RCC 7860 (cell line): ENCODE measurements at places on chromosomes 6 and 20.

- DNase-seq, result no peak
Observed at GRCh38 chr6:145319605-145320004, 415.7 kb downstream of the EPM2A start.

GRCh38 chr6:91324711-91325110, 737.8 kb upstream of the MAP3K7 start:
- DNase-seq, result no peak

- no peak for DNase-seq
Observed at GRCh38 chr6:168626046-168626602, 185.1 kb downstream of the SMOC2 start.

DNA sequence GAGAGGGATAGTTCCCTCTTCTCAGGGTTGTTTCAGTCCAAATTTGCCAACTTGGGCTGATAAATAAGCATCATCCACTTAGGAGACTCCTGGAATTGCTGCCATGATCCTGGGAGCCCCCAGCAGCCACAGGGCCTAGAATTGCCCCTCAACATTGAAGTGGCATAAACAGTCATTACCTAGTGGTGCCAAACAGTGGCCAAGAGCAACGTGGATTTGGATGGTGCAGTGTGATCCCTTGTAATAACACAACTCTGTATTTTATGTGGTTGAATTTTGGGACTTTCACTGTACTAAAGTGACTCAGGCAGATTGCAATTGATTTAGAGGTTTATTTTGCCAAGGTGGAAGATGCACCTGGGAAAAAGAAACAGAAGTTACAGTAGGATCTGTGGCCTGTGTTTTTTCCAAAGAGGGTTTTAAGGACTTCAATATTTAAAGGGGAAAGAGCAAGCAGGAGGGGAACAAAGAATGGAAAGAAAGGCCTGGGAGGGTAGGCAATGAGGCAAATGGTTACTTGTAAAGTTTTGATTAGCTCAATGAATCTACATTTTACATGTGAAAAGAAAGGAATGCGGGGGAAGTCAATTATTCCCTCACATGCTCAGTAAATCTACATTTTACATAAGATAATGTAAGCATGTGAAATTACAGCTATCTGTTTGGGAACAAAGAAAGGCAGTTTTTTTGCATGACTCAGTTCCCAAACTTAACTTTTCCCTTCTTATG, 168.0 kb upstream of the NOX3 start:
- DNase-seq, result no peak

- no peak for DNase-seq
Observed at GRCh38 chr6:167399051-167399387, 74.1 kb downstream of the TTLL2 start.

GRCh38 chr6:121873595-121873994, 438.1 kb downstream of the GJA1 start:
- no peak for DNase-seq

- no peak for DNase-seq
Observed at GRCh38 chr6:44157152-44157521, 1.5 kb upstream of the CAPN11 start.

DNA sequence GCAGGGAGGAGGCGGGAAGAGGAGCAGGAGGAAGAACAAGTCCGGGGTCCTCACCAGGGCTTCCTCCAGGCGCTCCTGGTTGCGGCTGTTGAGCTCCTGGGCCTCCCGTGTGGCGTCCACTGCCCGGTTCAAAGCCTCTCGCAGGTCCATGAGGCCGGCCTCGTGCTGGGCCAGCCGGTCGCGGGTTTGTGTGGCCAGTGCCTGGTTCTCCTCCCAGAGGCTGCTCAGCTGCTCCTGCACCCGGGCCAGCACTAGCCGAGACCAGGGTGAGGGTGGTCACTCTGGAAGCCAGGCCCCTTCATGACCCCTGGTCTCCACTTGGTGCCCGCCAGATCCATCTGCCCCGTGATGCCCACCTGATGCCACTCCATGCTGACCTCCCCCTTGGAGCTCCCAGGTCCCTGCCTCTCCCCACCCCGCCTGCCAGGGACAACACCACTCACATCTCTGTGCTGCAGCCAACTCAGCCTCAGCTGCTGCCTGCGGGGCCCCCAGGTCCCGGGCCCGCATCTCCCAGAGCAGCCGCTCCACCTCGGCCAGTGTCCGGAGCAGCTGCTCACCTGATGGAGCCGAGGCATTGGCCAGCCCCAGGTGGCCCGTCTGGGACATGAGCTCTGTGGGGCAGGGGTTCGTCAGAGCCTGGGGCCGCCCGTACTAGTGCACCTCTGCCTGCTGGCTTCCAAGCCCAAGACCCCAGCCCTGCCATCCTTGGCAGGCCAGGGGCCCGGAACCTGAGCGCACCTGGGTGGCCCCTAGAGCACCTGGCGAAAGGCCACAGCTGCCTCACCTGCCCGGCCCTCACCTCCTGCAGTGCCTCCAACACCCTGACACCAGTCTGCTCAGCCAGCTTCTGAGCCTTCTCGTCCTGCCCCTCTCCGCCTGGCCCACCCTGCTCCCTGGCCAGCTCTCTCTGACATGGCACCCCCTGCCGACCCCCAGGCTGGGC, 15.9 kb downstream of the ADRM1 start:
- DNase-seq, result no peak

DNA sequence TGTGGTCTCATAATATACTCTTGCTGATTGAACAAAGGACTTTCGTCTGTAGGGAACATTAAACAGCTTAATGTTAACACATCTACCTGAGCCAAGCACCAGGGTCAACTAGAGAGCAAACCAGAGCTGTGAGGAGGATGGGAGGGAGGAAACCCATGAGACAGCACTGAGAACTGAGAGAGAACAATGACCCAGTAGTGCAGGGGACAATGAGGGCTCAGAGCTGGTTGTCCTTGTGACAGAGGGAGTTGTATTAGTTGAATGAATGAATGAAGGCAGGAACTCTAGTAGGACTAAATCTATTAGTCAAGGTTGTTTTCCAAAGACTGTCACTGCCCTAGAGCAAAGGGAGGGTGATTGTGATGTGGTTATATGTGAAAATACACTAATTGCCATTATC, 28.2 kb upstream of the GSTA4 start:
- no peak for DNase-seq

DNA sequence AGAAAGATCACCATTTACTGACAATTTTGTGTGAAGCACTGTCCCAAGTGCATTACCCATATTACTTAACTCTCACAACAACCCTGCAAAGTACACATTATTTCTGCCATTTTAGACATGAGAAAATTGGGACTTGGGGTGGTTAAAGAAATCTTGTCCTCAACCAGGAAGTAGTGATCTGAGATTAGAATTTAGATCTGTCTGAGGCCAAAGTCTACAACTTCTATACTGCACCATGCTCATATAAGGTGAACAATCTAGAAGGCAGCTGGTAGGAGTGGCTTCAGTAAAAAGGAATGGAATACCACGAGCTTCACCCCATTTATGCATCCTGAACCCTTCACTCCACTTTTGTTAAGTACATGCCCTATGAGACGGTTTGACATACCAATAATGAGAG, 87.6 kb downstream of the QRSL1 start:
- no peak for DNase-seq

- DNase-seq, result no peak
Observed at GRCh38 chr6:119328254-119328653, 21.3 kb downstream of the MAN1A1 start.

DNA sequence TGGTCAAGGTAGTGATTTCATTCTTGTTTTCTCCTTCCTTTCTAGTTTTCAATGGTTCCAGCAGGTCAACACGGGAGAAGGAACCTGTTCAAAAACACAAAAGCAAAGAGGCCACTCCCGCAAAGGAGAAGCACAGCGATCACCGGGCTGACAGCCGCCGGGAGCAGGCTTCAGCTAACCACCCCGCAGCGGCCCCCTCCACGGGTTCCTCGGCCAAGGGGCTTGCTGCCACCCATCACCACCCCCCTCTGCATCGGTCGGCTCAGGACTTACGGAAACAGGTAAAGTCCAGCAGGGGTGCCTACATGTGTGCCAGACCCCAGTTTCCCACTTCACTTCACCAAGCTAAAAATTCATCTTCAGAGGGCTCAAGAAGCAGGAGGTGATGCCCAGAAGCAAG, 175.6 kb downstream of the DTNBP1 start:
- no peak for DNase-seq

- DNase-seq, result no peak
Observed at GRCh38 chr6:73766040-73766439, 70.0 kb downstream of the CD109 start.

DNA sequence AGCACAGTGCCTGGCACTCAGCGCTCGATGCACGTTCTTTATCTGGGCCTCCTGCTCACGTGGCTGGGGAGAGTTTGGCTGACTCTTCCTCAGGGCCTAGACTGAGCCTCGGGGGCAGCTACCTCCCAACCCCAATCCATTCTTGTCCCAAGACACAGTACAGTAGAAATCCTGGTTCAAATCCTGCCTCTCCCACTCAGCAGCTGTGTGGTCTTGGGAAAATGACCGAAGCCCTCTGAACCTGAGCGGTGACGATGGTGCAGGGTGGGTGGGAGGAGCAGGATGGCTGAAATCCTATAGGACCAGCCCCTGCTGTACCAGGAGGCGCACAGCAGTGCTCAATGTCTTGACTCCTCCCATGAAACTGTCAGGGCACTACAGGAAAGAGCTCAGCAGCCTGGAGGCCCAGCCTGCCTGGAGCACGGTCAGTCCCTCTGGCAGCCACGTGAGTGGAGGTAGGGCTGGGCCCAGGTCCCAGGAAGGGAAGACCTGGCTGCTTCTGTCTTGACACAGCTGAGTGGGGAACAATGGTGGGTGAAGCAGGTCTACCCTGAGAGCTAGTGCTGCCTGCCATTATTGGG, 31.5 kb downstream of the PDRG1 start:
- DNase-seq, result no peak

GRCh38 chr6:166525567-166525966, 60.9 kb downstream of the RAMACL start:
- no peak for DNase-seq

DNA sequence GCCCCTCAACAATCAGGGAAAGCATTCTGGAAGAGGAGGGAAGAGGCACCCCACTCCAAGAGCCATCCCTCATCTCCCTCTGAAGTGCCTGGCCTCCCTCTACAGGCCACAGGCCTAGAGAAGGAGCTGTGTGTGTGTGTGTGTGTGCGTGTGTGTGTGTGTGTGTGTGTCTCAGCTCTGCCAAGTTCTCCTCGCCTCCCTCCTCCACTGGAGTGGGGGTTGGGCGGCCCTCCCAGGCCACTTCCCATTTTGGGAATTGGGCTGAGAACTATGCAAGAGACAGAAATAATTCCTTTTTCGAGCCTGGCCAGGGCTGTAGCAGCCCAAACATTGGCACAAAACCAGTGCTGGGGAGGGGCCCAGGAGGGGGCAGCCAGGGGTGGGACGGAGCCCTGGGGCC, 35.7 kb downstream of the KCNB1 start:
- no peak for DNase-seq

DNA sequence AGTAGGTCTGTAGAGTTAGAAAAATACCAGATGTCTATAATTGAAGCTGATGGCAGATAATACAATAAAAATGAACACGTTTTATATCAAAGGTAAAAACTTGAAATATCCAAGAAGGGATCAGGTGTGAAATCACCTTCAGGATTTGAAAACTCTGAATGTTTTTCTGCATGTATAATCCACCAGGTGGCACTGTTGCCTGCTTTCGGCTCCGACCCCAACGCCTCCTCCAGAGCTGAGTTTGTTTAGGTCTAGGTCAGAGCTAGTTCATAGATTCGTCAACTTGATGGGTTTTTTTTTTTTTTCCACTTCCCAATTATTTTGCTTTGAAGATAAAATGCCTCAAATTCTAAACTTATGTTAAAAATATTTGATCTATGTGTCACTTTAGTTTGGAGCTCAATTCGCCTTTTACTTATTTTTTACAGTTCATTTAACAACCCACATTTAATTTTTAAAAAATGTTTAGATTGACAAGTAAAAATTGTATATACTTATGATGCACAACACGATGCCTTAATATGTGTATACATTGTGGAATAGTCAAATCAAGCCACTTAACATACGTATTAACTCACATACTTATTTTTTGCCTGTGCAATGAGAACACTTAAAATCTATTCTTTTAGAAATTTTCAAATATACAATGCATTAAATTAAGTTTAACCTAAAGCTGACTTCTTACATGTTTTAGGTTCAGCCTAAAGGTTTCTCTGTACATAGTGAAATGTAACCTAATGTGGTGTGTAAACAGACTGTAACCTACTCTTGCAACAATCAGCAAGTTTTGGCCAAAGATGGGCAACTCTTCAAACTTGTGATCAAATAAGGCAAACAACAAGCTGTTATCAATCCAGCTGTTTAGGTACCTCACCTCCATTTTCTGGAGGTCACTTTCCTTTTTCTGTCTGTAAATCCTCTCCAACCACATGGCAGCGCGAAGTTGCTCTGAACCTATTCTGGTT, 39.4 kb upstream of the ENPP4 start:
- peak; percentile 15 for DNase-seq

DNA sequence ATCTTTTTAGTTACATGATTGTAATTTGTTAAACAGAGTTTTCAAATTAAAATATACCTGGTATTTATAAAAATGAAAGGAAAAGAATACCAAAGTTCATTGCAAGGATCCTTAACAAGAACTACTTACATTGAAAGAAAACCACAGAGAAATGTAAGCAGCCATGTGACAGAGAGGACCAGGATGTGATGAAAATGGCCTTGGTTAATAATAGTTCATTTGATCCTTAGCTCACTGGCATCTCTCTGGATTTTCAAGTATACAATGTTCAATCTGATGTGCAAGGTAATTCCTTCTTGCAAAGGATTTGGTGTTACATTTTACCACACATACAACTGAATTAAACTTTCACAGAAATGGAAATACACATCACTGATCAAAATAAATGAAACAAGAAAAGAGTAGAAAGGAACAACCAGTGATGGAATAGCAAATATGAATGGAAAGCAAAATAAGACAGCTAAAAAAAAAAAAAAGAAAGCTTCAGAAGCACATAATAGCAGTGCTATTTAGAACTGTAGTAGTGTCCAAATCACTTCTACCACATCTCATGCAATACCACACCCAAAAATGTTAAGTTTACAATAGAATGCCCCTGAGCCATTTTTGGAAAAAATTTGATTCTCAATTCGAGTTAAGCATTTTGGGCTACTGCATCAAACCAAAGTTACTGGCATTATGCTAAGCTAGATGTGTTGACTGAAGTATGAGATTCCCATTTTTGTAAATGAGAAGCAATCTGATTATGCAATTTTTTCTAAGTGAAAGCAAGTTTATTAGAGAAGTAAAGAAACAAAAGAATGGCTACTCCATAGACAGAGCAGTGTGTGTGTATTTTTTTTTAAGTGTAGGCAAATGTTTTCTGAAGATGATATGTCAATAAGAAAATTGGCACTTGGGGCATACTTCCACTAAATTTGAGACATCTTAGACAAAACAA, 22.6 kb upstream of the HLA-A start:
- DNase-seq, result no peak

- no peak for DNase-seq
Observed at GRCh38 chr6:80022803-80023202, 18.4 kb downstream of the TTK start.

DNA sequence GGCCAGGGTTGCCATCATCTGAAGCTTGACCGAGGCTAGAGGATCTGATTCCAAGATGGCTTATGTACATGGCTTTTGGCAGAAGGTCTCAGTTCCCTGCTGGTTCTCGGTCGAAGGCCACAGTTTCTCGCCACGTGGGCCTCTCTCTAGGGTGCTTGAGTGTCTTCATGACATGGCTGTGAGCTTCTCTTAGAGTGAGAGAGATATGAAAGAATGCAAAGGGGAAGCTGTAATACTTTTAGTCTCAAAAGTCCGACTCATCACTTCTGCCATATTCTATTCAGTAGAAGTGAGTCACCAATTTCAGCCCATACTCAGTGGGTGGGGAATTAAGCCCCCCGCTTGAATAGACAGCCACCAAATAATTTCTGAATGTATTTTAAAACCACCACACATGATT, 94.2 kb downstream of the UTRN start:
- DNase-seq, result peak; percentile 31

GRCh38 chr20:61556111-61556510, 304.1 kb downstream of the CDH4 start:
- DNase-seq, result peak; percentile 71

- DNase-seq, result no peak
Observed at GRCh38 chr6:100276311-100277057, 188.2 kb downstream of the SIM1 start.
